ENCODE measurements at places on chromosomes 1 and 21.

GRCh38 chr1:94541246-94542087 lies at the start of gene F3:
TSS of gene F3 (minus strand) at chr1:94541759. CDS start at chr1:94541636, 123 bp downstream.
- peak; percentile 7 for DNase-seq

- no peak for DNase-seq
These were observed 238.2 kb downstream of the PTPRU start for GRCh38 chr1:29474274-29475244.

DNA sequence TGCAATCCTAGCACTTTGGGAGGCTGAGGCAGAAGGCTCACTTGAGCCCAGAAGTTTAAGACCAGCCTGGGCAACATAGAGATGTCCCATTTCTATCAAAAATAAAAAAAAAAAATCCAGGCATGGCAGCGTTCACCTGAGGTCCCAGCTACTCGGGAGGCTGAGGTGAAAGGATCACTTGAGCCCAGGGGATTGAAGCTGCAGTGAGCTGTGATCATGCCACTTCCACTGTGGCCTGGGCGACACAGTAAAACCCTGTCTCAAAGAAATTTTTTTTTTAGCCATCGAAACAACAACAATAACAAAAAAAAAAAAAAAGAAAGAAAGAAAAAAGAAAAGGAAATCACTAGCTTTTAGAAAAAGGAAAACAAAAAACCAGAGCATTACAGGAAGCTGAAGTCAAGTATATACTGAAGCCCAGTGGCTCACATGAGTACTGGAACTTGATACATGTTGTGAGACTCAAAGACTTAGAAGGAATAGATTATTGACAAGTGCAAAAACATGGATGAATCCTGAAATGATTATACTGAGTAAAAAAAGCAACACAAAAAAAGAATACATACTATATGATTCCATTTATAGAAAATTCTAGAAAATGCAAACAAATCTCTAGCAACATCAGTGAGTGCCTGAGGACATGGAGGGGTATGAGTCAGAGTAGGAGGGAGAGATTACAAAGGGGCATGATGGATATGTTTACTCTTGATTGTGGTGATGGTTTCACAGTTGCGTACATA lies 6.1 kb upstream of the RABGAP1L start:
- no peak for DNase-seq

DNA sequence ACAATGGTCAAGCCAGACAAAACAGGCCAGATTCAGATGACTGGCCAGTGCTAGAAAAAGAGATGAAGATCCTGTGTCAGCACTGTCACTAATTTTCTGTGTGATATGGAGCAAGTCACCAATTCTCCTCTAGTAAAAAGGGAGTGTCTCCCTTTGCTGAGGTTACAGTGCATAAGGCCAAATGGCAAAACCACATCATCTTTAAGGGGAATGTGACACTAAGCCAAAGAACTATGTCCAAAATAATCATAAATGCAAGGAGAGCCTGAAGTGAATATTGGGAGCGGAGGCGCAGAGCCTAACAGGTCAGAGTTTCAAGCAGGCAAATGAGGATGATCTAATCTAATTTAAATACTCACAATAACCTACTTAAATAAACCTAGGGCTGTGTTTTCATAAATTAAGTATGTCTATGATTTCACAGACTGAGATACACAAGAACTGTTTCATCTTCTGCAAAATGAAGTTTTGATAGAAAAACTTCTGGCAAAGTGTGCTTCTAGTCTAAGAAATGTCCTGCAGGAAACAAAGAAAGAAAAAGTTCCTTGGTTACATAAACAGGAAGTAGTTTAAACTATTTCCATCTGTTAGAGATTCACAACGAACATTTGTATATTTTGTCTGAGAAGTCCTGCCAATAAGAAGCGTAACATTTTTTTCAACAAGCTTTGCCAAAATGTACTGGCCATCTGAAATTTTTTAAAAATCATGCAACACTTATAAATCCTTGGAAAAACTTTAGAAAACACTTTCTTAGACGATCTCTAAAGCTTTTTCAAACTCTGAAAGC lies 290.2 kb downstream of the LRRC40 start:
- DNase-seq: no peak

- no peak for DNase-seq
These were observed 35.2 kb downstream of the ZSCAN20 start for GRCh38 chr1:33507661-33508060.

GRCh38 chr21:45266518-45267389 lies 20.9 kb downstream of the POFUT2 start:
- peak; percentile 81 for DNase-seq

DNA sequence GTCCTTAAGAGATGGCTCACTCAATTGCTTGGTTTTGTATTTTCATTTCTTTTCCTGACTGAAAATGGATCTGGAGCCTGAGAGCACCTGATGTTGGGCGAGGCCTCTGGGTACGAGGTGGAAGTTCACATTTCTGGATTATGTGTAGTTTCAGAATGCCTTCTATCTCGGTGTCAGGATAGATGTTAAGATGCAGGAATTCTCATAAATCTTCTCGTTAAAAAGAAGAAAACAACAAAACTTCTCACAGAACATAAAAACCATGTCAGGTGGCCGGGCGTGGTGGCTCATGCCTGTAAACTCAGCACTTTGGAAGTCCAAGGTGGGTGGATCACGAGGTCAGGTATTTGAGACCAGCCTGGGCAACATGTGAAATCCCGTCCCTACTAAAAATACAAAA lies 101.8 kb downstream of the RHOU start:
- DNase-seq: no peak

DNA sequence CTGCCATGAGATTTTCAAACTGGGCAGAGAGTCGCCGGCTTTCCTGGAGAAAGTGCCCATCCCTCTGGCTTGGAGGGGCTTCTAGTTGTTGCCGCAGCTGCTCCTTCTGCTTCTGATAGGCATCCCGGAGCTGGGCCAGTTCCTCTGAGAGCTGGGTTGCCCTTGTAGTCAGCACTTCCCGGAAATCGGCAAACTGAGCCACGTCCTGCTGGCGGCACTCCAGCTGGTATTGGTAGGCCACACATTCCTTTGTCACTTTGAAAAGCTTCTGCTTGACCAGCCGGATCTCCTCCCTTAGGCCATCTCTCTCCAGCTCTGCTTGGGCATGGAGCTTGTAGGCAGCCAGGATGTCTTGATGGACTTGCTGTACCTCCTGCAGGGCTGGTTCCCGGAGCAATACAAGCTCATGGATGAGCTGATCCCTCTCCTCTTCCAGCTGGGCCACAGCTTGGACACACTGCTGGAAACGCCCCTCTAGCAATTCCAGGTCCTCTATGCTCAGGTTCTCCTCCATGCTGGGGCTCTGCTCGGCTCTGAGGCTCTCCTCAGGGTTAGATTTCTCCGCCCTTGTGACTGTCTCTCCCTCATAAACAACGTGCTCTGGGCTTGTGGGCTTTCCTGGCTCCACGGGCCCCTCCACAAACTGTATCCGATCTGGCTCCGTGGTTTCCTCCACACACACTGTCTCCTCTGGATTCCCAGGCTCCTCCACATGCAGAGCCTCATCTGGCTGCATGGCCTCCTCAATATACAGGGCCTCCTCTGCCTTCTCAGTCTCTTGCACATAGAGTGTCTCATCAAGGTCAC lies 7.3 kb downstream of the SYNC start:
- no peak for DNase-seq

GRCh38 chr1:6075748-6076147 lies 30.1 kb downstream of the KCNAB2 start:
- no peak for DNase-seq
